NCI-H2029 (cell line): ENCODE measurements at places on chromosomes 11 and 22.

GRCh38 chr11:20247591-20248007, 87.3 kb upstream of the DBX1 start:
- DNase-seq: no peak

DNA sequence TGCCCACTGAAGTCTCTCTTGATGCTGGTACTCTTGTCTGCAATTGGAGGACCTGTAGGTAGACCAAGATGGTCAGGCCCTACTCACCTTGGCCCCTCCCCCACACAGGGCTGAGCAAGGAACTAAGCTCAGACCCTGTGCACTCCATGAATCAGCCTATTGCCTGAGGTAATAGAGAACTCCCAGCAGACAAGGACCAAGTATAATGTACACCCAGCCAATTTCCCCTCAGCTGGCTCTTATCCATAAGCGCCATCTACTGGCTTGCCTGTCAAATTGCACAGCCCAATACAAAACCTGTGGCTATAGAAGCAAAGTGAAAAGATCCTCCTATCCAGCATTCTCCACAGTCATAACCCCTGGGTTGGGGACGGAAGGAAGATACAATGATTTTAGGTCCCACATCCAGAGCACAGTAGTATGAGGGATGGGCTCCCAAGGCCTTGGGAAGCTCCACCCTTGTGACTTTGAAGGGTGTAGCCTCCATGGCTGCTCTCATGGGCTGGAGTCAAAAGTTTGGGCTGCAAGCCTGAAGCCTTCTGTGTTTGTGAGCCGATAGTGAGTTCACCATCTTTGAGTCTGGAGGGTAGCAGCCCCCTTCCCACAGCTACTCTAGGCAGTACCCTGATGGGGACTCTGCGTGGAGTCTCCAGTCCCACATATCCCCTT, 56.0 kb downstream of the GLYATL2 start:
- peak; percentile 30 for DNase-seq

- no peak for DNase-seq
Observed at GRCh38 chr11:18172666-18173065, at the start of gene MRGPRX4. TSS of gene MRGPRX4 (plus strand) at chr11:18172837. CDS start at chr11:18173257, 420 bp downstream.

- no peak for DNase-seq
Observed at GRCh38 chr22:35725521-35725920, 7.8 kb downstream of the APOL5 start.

- no peak for DNase-seq
Observed at GRCh38 chr11:57605028-57605420, 7.5 kb downstream of the SERPING1 start.

GRCh38 chr11:83302151-83302550, 16.0 kb upstream of the CCDC90B start:
- DNase-seq: no peak

DNA sequence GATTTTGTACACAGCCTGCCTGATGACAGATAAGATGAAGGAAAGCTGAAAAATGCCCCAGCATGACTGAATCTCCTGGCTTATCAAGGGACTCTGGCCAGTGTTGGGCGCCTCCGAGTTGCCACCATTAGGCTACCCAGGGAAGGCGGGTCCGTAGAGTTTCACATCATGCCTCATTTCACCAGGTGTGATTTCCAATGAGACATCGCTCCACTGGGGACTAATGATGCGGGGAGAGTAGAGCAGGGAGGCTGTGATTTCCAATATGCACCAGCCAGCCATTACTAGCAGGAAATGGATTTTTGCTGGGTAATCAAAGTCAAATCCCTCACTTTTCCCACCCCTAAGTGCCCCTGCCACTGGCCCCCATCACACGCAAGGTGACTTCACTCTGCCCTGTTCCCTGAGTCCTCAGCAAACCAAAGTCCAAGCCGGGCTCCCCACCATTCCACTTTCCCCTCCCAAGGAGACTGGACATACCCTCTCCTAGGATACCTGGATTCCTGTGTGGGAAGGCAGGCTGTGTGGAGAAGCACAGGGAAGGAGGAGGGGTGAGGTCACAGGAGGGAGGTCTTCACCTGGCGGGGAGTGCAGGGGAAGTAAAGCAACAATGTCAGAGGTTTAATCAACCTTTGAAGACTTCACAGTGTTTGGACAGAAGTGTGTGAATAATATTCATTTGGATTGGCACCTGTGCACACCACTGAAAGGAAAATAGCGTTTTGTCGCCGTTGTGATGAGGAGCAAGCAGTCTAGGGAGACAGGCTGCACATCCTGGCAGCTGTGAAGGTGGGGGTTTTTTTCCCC, 613.3 kb upstream of the CADM1 start:
- no peak for DNase-seq

GRCh38 chr11:27718863-27719545, 18.7 kb upstream of the BDNF start:
- DNase-seq: no peak

GRCh38 chr11:111659201-111660115, 57.2 kb downstream of the SIK2 start:
- DNase-seq: no peak

- no peak for DNase-seq
Observed at GRCh38 chr22:39263626-39264348, 19.0 kb upstream of the PDGFB start.

- no peak for DNase-seq
Observed at GRCh38 chr11:105367129-105367528, 227.6 kb upstream of the CARD18 start.

DNA sequence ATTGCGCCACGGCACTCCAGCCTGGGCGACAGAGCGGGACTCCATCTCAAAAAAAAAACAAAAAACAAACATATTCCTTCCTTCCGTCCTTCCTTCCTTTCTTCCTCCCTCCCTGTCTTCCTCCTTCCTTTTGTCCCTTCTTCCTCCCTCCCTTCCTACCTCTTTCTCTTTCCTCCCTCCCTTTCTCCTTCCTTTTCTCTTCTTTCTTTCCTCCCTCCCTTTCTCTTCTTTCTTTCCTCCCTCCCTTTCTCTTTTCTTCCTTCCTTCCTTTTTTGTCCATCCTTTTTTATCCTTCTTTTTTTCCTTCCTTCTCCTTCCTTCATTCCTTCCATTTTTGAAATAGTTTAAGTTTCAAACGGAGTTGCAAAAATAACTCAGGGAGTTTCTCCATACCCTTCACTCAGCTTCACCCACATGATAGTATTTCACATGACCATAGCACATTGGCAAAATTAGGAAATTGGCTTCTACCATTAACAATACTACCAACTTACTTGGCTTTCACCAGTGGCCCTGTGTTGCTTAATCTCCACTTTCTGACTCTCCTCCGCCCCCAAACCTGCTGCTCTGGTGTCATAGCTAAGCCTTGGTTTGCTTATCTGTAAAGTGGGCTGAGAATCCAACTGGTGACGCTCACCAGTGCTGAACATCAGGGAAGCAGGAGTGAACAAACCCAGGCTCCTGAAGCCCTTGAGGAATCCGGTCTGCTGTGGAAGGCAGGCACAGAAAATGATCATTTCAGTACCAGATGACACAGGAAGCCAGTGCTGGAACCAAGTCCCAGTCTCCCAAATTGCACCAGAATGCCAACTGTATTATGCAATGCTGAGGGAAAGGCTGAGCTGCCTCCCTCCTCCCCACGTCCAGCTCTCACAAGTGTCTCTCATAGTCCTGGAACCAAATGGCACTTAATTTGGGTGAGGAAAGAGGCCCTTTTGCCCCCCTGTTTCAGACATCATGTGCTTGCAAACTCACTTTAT, 17.2 kb upstream of the CRYBB3 start:
- no peak for DNase-seq

DNA sequence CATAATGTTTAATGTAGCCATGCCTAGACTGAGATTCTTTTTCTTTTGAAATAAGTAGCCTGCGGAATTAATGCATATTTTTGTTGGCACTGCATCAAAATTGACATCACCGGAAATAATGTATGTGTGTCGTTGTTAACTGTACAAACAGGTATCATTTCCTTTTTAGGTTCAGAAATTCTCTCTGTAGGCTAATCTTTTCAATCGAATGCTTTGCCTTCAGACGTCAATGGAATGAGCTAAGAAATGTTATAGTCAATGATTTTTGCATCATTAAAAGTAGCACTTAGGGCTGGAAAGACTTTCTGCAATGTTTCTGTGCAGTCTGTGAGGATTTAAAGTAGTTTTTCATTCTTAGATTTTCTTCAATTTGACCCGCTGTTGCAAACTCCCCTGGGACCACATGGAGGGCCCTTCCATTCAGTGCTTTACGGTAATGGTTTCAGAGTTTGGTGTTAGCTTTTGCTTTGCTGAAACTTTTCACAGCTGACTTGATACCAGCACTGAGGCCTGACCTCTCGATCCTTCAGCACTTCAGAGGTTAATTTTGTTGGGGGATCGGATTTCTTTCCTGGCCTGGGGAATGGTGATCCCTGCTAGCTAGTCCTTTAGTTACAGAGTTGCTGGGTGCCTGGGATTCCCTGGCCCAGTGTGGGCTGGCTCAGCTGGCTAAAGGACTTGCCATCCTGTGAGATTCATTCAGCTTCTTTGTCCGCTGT, 137.8 kb downstream of the DBX1 start:
- DNase-seq: peak; percentile 63

- no peak for DNase-seq
Observed at GRCh38 chr11:8724682-8725081, 42.1 kb downstream of the RPL27A start.

GRCh38 chr11:76634886-76635285, 35.7 kb downstream of the LRRC32 start:
- DNase-seq: no peak

DNA sequence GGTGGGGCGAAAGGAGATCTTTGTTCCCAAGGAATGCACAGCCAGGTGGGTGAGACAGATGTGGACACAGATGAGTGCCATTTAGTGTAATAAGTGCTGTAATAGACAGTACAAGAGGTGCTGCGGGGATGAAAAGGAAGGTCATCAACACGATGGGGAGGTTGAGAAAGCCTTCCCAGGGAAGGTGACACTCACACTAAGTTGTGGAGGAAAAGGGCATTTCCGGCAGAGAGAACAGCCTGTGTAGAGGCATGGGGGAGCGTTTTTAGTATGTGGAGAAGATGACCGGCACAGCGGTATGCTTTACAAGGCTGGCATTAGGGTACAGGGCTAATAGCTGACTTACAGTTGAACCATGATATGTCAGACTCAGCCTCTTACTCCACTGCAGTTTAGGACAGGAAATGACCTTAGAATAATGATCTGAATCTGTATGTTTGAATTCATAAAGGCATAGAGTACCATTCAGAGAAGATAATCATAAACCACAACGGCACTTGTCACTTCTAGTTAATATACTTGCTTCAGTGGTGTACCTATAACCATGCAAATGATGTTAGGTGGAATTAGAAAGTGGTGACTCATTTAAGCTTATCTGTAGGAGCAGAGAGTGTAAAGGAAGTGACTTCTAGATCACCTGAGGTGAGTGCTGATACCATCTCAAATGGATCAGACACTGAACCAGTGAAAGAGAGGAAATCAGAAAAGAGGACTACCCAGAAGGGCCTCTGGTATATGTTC, 60.6 kb downstream of the FAM83F start:
- no peak for DNase-seq

DNA sequence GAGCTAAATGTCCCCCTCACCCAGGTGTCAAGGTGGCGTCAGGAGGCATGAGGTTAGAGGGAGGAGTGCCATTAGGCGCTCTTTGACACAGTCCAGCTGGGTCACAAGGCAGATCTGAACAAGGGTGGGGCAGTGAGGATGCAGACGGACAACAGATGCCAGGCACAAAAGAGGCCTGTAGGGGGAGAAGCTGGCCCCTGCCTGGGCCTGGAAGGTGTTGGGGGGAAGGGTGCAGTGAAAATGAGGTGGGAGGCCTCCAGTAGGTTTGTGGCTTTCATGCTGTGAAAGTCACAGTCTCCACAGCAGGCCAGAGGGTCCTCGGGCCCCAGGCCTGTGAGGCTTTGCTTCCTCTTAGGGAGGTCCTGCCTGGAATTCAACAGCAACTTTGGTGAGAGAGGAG, 85.0 kb upstream of the PLET1 start:
- no peak for DNase-seq

DNA sequence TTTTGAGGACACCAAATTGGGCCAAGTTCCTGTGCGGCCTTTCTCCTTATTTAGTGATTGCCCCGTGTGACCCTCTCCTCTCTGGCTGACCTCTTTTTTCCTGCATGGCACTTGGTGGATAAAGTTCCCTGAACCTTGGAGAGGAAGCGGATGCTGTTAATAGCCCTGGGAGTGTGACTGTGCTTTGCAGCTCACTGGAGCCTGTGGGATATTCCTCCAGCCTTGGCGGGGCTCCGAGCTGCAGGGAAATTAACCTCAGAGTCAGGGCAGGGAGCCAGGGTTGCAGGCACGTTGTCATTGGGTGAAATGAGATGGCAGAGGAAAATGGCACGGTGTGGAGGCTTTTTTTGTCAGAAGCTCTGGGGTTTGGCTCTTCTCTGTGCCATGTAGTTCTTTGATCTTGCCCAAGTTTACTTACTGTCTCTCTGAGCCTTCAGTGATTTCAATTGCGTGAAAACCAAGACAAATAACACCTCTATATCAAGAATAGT, 965 bp downstream of the OR9Q1 start:
- DNase-seq: peak; percentile 87

GRCh38 chr11:72254299-72254993, 10.5 kb upstream of the PHOX2A start:
- no peak for DNase-seq
